ENCODE measurements at places on chromosomes 1 and 21.

DNA sequence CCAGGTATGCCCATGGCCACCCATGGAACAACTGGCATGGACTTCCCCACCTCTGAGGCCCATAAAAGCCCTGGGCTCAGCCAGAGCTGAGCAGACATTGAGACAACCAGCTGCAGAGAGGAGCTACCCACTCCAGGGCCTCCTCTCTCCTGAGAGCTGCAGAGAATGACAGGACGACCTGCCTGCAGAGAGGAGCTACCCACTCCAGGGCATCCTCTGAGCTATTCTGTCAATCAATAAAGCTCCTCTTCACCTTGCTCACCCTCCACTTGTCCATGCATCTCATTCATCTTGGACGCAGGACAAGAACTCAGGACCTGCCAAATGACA is 43.4 kb downstream of the MATN1 start:
- no peak for DNase-seq

DNA sequence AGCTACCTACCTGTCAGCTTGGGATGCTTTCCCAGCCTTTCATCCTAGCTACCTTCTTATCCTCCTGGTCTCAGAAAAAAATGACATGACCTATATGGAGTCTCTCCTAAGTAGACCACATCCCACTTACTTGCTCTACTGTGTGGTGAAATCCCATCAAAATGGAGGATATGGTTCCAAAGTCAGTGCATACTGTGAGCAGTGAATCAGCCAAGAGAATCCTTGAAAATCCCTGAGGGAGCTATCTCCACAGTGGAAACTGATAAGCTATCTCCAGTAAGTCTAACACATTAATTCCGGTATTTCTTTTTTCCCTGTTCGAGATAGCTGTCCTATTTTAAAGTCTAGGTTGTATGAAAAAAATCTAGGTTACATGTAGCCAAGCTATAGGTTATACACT is 189.7 kb downstream of the FGGY start:
- no peak for DNase-seq

DNA sequence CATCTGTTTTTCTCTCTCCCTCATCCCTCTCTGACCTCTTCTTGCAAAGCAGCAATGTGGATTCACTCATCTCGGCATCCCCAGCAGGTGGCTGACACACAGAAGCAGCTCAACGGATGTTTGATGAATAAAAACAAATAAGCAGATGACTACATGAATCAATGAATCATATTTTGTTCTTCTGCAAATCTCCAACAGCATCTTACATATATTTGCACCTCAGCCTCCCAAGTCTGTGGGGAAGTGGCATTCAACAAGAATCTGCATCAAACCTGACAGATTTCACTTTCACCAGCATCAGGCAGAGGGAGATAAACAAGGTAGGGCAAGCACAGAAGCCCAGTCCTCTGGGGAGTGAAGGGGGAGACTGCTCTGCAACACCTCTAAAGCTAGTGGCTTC is 34.0 kb downstream of the CAPN8 start:
- DNase-seq: no peak

- no peak for DNase-seq
These were observed 75.4 kb downstream of the CDC7 start for GRCh38 chr1:91575909-91576519.

GRCh38 chr1:45008516-45008915 is 2.6 kb downstream of the HECTD3 start:
- DNase-seq: no peak

DNA sequence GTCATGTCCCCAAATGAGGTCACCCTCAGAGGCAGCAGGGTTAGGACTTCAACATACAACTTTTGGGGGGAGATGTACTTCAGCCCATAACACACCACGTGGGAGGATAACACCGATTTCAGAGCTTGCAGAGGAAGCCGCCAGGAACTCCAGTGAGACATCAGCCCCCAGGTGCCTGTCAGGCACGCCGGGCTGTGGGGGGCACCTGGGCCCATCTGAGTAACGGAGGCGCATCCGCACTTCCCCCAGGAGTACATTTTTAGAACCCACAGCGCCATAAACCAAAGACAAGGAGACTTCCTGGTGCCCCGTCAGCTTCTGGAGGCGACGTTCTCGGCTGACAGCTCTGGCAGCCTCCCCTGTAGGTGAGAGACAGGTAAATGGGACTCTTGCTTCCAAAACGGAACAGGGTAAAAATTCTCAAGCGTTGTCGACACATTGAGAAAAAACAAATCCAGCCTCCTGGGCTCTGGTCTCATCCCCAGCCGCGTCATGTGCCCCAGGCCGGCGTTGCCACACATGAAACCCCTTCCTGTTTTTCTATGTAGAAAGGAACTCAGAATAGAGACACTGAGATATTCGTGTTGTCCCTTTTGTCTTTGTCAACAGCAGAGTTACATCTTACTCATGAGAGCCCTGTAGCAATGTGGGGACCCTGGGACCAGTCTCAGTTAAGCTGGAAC is 93.3 kb downstream of the PDE9A start:
- no peak for DNase-seq

- no peak for DNase-seq
These were observed 498.1 kb downstream of the LMO4 start for GRCh38 chr1:87826681-87827251.

DNA sequence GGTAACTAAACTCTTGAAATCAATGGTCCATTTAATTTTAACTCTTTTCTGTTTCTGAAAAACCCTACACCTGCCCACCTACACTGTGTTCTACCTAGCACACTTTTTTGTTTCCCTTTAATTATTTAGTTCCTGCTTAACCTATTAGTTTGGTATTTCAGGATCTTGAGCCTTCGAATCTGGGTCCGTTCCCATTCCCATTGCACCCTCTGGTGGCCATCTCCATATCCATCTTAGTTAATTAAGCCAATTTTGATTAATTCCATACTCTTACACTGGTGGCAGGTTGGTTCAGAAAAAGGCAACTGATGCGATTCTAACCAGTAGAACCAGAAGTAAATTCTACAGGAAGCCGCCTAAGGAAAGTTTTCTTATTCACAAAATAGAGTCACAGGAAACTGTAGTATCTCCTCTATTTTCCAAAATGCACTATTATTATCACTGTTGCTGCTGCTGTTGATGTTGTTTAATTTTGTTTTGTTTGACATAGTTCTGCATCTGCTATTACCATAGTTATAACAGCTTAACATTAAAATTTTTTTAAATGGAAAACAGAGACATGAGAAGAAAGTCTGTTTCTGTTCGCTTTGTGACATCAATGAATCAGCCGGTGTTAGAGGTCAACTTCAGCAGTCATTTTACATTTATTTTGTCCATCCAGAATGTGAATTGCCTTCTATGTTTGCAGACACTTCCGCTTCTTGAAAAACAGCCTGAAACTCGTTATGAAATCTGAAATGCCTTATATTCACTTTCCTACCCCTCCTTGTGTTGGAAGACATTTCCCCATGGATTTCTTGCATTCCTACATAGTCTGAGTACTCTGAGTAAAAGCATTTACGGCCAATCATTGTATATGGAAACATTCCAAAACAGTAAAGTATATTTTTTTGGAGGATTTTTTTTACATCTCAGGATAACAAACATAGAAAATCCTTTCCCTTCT is 115.5 kb upstream of the NCAM2 start:
- no peak for DNase-seq

DNA sequence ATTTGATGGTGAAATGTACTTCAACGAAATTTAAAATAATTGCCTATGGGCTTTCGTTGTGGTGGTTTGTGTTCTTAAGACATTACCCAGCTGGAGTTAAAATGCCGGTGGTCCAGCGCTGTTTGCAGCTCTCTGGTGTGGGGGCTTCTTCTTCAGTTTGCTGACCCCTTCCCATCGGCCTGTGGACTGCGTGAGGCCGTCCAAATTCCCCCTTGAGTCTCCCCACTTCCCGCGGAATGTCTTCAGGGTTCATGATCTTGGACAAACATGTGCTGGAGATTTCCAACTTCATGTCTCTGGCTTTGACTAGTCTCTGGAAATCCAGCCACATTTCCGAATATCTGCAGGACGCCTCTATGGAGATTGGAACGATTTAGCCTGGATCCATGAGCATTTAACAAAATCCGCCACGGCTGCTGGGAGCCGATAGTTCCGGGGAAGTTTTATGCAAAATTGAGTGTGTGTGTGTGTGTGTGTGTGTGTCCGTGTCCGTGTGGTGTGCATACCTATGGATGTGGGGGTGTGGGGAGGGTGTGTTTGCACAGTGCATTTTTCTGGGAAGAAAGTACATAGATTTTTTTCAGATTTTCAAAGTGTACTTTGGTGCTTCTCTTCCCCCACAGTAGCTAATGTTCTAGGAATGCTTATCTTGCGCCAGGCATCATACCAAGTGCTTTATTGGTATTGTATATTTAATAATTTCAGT is 117.2 kb downstream of the PCP4 start:
- no peak for DNase-seq

- no peak for DNase-seq
These were observed 10.6 kb downstream of the SASS6 start for GRCh38 chr1:100122177-100122576.

DNA sequence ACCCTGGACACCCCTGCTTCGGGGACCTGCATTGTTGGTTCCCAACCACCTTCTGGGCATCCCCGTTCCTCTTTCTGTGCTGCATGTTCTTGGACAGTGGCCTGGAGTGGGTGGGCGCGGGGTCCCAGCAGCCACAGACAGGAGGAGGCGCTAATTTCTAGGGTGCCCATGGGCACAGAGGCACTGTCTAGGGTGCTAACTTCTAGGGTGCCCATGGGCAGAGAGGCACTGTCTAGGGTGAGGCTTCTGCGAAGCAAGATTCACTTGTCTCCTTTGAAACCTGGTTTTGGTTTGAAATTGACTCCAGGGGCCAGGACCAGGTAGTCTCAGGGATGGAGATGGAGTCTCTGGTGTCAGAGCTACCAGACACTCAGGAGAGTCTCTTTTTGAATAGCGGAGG is 815 bp upstream of the MEGF6 start:
- no peak for DNase-seq

DNA sequence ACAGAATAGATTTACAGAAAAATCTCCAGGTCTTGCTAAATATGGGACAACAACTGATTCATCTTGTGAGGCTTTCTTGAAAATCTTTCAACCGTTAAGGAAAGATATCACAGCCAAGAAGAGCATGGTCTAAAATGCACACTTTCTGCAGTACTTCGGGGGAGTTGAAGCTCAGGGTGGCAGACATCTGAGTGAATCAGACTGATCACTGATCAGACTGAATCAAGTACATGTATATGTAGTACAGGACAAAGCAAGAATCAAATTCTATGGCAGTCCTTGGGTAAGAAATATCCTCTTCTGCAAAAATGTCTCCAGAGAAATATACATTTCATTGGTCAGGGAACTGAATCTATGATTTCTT is 212.4 kb upstream of the SPAG17 start:
- DNase-seq: no peak

DNA sequence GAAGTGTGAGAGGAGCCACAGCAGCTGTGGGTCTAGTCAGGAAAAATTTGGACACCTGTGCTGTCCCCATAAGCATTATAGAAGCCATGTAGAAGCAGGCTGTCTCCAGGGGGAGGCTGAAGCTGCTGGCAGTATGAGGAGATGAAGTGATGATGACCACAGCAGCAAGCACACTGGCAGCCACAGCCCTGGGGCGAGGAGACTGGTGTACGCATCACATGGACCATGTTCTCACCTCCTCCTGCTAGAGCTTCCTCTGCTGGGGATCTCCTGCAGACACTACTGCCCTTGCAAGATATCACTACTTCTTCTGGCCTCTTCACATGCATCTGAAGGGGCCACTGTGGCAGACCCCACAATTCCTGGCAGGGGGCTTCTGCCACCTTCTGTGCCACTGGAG is 33.8 kb upstream of the CREG1 start:
- DNase-seq: no peak

GRCh38 chr21:25370311-25370744 is 237.0 kb downstream of the MRPL39 start:
- no peak for DNase-seq

- no peak for DNase-seq
These were observed at the start of gene GJB4 for GRCh38 chr1:34759503-34760357. GJB4 (plus strand) TSS chr1:34759740; CDS start chr1:34761255, 1,515 bp downstream.

- DNase-seq: no peak
These were observed 726.0 kb downstream of the PTPRU start for GRCh38 chr1:29962336-29962735.

DNA sequence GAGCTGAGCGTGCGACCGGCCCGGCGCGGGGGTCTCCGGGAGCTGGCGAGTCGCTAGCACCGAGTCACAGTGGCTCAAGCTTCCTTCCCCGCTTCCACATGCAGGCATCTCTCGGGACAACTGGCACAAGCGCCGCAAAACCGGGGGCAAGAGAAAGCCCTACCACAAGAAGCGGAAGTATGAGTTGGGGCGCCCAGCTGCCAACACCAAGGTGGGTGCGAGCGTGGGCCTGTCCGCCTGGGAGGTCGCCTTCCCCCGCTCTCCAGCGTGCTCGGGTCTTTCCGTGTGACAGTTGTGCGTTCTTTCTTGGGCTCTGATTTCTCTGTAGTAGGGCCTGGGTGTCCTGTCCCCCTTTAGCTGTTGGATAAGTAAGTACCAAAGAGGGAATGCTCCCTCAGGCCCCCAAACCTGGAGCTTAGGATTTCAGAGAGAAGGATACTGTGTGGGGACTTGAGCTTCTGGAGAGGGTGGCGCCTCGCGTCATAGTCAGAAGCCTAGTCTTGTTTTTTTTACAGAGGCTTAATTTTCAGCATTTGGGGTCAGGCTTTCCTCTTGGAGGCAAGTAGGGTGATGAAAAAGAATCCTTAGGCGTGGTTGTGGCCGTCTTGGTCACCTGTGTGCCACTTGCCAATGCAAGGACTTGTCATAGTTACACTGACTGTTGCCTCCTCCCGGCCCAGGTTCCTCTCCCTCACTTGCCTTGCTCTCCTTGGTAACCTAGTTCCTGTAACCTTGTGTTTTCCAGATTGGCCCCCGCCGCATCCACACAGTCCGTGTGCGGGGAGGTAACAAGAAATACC is 790 bp downstream of the RPS8 start:
- no peak for DNase-seq

- no peak for DNase-seq
These were observed 37.7 kb downstream of the LHX9 start for GRCh38 chr1:197954718-197955418.

- no peak for DNase-seq
These were observed 45.3 kb upstream of the CTBS start for GRCh38 chr1:84619383-84620102.

DNA sequence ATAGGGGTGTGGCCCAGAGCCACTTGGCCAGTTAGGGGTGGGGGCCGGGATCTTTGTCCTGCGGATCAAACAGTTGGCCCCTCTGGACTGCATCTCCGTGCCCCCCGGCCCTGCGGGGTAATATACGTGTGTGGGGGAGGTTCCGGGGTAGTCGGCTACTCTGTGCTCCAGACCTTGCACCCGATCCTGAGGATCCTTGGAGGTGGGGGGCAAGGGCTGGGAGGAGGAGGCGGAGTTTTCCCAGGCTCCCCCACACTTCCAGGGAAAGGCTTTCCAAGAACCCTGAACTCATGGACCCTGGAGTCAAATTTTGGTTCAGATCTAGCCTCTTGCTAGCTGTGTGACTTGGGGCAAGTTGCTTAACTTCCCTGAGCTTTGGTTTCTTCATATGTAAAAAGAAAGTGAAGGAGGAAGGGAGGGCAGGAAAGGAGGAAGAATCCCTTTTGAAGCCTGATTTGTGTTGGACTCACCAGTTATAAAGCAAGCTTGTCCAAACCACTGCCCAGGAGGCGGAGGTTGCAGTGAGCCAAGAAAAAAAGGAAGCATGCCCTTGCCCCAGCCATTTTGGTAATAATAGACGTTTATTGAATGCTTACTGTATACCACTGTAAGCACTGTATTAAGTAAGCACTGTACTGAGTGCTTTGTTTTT is 686 bp downstream of the MIIP start:
- no peak for DNase-seq

GRCh38 chr21:37525810-37526209 is 159.2 kb downstream of the DYRK1A start:
- DNase-seq: no peak

- DNase-seq: no peak
These were observed 15.6 kb upstream of the RNF220 start for GRCh38 chr1:44389437-44389836.

GRCh38 chr1:232508130-232508701 is 121.7 kb downstream of the SIPA1L2 start:
- no peak for DNase-seq

Data from GM12891 (cell line).